Progenitor cell of endocrine pancreas (in vitro differentiated cells): ENCODE measurements at places on chromosomes 1 and 21. TPM values are rescaled to one million over a fixed set of nuclear protein-coding genes. Genes with fewer than 3 reads are reported as not detected.

DNA sequence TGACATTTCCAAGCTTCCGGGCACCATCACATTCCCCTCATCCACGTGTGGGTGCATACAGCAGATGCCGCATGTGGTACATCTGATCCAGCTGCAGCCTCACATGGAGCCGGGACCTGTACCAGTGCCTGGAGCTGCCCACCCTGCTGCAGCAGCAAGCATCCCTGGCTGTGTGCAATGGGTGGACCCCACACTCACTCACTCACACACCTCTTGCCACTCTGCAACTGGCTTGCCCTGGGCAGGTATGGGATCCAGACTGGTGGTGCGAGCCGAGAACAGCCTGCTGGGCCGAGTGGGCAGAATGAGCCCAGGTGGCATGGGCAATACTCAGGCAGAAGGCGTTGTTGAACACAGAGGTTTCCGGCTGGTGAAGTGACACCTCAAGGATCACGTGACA, 75.0 kb downstream of the DPYD start:
- H3K4me1 ChIP-seq, result no peaks in the 10 kb centered on the region
- H3K27me3 ChIP-seq, result no peaks in the 10 kb centered on the region
- peaks cover 1% of the 10 kb centered on the region for H3K36me3 ChIP-seq

DNA sequence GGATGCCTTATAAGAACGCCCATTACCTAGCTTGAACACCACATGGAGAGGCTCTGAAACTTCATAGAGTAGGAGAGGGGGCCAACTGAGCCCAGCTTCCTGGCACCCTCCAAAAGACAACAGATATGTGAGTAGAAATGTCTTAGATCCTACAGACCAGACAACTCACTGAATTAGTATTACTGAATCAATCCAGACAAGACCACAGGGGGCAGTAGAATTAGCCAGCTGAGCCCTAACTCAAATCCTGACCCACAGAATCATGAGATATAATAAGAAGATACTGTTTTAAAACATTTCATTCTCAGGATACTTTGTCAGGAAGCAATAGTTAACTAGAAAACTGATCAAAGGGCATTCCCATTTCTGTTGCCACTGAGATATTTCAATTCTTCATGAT, 45.8 kb upstream of the C1orf21 start:
- no peak overlapping the region for H3K27ac ChIP-seq
- DNase-seq, result no peak
- H3K27me3 ChIP-seq, result no peaks in the 10 kb centered on the region
- H3K36me3 ChIP-seq, result no peaks in the 10 kb centered on the region

The LCE1D gene
- not detected in 2 replicates for total RNA-seq

DNA sequence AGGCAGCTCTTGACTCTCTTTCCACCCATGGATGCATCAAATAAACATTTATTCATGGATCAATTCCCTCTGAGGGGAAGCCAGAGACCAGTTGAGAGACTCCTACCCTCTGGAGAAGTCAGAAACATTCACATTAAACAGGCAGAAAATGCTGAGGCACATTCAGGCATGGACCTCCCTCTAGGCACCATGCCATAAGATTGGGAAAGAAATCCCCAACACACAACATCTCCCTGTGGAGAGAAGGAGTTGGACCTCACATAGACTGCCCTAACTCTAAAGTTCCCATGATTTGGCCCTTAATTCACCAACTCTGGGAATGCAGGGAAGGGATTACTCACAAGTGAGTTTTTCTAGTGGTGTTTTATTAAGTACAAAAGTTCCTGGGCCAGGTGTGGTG, 415.3 kb upstream of the C1orf87 start:
- peaks cover 2% of the 10 kb centered on the region for H3K4me1 ChIP-seq
- no peak overlapping the region for H3K4me3 ChIP-seq
- no peak overlapping the region for H3K27ac ChIP-seq
- no peaks in the 10 kb centered on the region for H3K36me3 ChIP-seq
- no peak for DNase-seq

The VPS26C gene
- 38.7 and 42.3 TPM in 2 replicates for total RNA-seq

The RHD gene
- not detected in 2 replicates for total RNA-seq

GRCh38 chr1:25026730-25027450, 96.8 kb upstream of the RUNX3 start:
- H3K4me3 ChIP-seq, result no peak overlapping the region
- no peak for DNase-seq
- H3K36me3 ChIP-seq, result no peaks in the 10 kb centered on the region
- H3K4me1 ChIP-seq, result no peaks in the 10 kb centered on the region
- H3K27ac ChIP-seq, result no peak overlapping the region
